ENCODE measurements at places on chromosomes 1 and 21.

GRCh38 chr1:179825798-179826460 is 51.7 kb downstream of the TOR1AIP2 start:
- no peak for DNase-seq

- DNase-seq, result no peak
These were observed 15.4 kb downstream of the ALG14 start for GRCh38 chr1:95057351-95057750.

GRCh38 chr1:98991127-98992012 is 13.3 kb downstream of the PLPPR5 start:
- peak; percentile 32 for DNase-seq

DNA sequence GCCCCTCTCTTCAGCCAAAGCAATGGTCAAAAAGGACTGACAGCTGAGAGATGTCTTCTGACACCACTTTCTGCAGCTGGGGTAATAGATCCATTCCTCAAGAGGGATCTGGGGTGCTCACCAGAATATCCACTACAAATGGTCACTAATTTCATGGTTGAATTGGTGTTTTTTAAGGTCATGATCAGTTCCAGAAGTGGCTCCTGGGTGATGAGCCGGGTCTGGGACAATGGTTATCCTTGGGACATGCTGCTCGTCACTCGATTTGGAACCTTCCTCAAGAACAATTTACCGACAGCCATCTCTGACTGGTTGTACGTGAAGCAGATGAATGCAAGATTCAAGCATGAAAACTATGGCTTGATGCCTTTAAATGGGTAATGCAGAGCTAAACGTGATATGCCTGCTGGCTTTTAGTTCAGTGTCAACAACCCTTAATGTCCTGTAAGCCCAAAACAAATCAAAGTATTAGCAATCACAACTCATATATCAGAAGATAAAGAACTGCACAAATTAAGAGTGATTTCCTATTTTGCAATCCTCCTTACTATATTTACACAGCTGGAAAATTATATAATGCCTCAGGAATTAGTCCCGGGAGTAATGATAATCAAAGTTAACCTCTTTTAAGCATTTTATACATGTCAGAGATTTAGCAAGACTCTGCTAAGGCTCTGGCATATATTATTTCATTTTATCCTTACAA is 20.1 kb downstream of the FMO3 start:
- no peak for DNase-seq

- no peak for DNase-seq
These were observed 97.8 kb upstream of the HNRNPU start for GRCh38 chr1:244962130-244962529.

DNA sequence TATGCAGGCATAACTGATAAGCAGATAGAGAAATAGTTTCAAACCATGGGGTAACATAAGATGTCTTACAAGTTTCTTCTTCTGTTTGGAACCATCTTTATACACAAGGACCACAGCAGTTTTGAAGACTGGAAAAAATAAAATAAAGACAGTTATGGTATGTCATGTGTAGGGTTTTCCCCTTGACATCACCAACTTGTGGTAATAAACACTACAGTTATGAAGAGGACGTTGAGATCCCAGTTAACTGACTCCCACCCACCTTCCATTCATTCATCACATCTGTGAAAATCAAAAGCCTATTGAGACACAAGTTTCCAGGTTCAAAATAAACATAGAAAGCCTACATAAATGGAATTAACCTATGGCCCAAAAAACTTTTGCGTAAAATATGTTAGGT is 92.5 kb upstream of the KRTAP19-8 start:
- DNase-seq, result no peak
